ENCODE measurements at places on chromosomes 1 and 21.

DNA sequence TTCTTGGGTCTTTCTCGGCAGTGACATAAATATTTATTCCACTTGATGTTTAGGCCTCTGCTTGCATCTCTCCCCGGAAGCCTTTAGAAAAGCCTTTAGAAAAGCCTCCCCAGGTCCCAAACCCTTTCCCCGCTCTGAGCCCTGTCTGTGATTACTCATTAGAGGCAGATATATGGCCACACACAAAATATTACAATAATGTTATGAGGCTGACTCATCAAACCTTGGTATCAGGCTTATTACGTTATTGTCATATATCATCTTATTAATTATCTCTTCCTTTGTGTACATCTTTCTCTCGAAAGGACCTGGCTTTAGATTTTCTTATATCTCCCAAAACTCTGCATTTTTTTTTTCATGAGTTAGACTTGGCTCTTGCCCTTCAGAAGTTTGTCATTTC lies 69.5 kb downstream of the FGGY start:
- no peak for DNase-seq

DNA sequence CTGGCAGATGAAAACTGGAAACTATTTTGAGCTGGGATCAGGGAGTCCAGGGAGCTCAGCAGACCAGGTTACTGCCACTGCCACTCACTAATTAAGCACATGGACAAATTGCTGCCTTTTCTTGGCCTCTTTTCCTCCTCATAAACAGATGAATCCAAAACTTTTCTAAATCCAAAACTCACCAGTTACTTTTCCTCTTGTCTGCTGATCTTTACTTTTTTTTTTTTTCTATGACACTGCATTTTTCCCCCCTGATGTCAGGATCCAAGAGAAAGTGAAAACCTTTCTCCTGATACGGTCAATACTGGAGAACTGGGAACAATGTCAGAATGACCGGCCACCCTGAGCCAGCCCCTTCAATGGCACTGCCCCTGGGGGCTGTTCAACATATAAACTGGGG lies 405.8 kb downstream of the DUSP10 start:
- DNase-seq = no peak

- no peak for DNase-seq
These were observed 6.0 kb upstream of the PIGC start for GRCh38 chr1:172449585-172450523.

- DNase-seq = peak; percentile 55
These were observed 34.4 kb downstream of the ADAMTS1 start for GRCh38 chr21:26810676-26811415.

- DNase-seq = no peak
These were observed 8.9 kb downstream of the LYST start for GRCh38 chr1:235857756-235858155.

GRCh38 chr1:43351421-43352350 lies 7.1 kb upstream of the CDC20 start:
- no peak for DNase-seq

- DNase-seq = no peak
These were observed 85.2 kb downstream of the HHAT start for GRCh38 chr1:210413951-210414350.

GRCh38 chr1:154490317-154490716 lies 11.7 kb upstream of the TDRD10 start:
- DNase-seq = no peak

DNA sequence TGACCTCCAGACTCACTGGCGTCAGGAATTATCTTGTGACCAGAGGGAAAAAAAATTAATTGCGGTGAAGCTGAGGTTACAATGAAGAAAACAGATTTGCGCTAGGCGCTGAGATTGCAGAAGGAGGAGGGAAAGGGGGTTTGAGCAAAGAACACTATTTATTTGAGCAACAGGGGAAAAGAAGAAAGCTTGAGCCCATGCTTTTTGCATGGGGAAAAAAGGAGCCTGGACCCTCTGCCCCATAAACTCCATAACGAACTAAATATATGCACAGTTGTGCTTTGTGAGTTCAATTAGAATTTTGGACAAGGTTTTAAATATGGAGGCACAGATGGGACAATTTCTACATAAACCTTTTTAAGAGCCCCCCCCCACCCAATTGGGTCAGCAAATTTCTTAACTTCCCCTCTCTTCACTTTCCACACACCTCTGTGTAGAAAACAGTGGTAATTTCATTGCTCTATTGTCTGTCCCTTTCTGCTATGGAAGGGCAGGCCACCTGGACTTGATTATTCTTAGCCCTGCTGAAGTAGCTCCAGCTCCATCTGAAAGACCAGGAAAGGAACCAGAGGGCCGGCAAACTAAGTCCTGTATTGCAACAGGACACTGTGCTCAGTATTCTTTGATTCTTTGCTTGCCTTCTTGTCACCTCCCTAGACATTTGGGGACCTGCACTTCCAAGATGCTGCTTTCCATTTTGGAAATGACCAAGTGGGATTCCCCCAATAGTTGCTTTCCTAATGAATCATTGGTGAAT lies 862 bp upstream of the ID3 start:
- no peak for DNase-seq

DNA sequence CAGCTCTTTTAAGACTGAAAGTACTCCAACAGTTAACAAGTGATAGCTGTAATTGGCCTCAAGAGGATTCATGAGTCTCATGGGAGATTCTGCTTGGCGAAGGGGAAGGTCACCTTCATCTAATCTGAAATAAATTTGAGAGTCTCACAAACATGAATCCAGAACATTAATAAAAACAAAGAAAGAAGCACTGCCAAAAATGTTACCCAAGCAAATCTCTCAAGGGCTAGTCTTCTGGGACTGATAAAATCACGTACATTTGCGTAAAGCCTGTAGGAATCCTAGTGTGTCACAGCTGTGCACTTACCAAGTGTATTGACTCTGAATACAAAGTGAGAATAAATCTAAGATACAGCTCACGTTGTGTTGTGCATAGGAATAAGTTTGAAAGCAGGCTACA lies 21.2 kb upstream of the NUF2 start:
- DNase-seq = no peak

DNA sequence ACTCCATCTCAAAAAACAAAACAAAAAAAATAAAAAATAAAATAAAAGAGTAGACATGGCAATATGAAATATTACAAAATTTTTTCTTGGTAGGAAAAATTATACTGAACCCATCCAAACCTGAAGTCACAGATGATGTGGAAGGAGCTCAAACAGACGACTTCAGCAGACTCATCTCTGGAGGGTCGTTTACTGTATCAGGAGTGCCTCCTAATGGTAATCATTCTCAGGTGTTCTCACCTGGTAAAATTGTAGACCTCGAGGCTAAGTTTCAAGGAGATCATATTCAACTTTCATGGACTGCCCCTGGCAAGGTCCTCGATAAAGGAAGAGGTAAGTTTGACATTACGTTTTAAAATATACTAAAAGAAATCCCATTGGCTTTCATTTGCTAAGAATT lies 54.3 kb upstream of the SH3GLB1 start:
- DNase-seq = no peak

DNA sequence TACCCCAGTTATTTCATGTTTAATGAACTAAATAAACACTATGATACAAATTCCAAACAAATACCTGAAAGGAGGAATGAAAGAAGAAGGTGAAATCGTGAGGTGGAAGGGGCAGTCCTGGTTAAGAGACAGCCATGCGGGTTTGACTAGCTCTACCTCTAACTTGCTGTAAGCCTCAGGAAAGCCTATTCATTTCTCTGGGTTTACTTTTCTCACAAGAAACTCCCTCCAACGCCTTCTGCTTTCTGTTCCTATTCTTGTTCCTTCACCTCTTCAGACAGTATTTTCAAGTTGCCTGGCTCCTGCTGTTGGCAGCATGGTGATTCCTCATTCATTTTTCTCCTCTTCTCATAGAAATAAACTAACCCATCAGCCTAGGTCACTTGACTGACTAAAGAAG lies 92.4 kb downstream of the NTPCR start:
- no peak for DNase-seq

DNA sequence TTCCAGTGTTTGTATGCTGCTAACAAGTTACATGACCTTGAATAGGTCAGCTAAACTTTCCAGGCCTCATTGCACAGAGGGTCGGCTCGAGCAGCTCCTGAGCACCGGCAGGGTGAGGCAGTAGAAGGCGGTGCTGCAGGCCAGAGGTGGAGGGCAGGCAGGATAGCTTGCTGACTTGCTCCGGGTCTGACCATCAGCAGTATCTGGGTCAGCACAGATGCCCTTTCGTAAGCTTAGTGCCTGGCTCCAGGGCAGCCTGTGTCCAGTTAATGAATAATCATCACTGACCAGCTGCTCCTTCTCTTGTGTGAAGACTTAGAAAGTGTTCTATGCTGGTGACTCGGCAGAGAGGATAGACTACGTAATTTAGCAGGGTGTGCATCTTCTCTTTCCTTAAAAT lies 6.9 kb downstream of the MAPKAPK2 start:
- DNase-seq = no peak

DNA sequence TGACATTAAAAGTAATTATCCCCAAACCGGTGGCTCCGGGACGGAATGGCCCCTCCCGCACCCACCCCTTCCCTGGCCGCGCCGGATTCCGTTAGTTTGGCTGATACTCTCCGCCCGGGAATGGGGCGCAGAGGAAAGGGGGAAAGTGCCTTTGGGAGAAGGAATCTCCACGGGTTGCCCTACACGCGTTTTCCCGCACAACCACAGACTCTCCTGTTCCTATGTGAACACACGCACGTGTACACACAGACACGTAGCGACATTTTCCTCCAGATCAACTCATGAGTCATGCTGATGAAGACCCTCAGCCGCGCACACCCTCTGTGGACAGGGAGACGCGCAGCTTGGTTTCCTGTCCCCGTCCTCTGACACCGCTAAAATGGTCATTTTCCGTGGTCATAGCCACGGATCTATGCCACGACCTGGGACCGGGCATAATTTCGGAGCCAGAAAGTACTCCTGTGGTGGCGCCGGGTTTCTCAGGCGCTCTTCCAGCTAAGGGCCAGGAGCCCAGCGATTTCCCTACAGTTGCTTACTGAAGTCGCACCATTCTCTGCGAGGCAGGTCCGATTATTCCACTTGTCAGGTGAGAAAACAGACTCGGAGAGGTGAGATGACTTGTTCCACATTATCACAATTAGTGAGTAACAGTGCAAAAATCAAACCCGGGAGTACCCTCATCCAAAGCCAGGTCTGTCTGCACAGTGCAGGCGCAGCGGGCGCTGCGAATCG lies 4.0 kb upstream of the DMRTA2 start:
- no peak for DNase-seq

GRCh38 chr1:53286955-53287354 lies 40.9 kb downstream of the LRP8 start:
- no peak for DNase-seq

DNA sequence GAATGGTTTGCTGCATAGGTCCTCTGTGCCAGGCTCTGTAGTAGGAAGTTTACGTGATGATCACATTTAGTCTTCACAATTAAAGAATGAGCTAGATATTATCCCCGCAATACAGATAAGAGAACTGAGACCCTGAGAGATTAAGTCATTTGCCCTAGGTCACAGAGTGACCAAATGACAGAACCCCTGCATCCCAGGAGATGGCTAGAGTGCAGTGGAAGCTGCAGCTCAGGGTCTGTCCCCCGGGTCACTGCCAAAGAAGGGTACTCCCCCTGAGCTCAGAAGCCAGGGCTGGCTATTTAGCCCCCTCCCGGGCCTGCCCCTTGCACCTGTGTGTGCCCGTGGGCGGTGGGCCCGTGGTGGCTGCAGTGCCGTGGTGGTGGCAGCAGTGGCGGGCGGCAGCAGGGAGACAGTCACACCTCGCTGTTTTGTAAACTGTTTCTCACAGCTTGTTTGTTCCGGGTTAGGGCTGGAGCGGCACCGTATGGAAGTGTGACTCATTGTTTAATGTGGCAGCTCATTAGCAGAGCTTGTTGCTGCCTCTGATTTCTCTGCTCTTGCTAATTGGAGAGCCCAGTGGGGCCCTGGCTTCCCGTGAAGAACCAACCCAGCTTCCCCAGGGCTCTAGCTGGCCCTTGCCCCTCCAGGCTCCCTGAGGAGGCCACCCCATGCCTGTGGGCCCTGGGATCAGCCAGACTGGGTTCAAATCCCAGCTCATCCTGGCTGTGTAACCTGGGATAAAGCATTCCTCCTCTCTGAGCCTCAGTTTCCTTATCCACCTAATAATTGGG lies 19.3 kb upstream of the FOXO6 start:
- no peak for DNase-seq

GRCh38 chr1:228457017-228457395 lies 30.2 kb upstream of the RNF187 start:
- DNase-seq = no peak

DNA sequence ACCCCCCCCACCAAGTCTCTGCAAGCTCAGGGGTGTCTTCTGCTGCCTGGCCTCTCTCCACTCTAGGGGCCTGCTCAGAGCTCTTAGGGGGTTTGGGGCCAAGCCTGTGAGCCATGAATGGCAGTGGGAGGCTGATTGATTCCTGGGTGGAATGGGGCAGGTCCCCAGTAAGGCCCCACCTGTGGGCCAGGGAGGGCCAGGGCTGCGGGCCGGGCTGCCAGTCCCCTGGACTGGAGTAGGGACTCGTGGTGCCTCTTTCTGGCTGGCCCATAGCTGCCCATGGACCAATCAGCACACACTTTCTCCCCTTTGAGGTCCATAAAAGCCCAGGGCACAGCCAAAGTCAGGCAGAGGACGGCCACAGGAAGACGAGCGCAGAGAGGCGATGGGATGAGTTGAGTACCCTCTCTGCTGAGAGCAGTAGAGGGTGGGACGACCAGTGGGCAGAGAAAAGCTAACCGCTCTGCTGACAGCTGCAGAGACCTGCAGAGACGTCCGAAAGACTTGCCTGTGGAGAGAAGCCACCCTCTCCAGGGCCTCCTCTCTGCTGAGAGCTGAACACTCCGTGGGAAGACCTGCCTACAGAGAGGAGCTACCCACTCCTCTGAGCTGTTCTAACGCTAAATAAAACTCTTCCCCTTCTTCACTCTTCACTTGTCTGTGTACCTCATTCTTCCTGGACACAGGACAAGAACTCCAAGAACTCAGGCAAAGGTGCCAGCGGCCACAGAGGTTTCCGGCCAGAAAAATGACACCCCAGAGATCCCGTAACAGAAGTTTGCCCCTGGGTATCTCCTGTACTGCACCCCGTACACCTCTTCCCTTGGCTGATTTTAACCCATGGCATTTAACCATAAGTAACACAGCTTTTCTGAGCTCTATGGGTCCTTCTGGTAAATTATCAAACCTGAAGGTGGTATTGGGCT lies 38.2 kb upstream of the TARDBP start:
- no peak for DNase-seq

- no peak for DNase-seq
These were observed 32.7 kb downstream of the ASH1L start for GRCh38 chr1:155529929-155530328.

Data from non-pigmented ciliary epithelial cell (primary cell).